ENCODE measurements at places on chromosomes 4 and X. TPM values are rescaled to one million over a fixed set of nuclear protein-coding genes. Genes with fewer than 3 reads are reported as not detected.

DNA sequence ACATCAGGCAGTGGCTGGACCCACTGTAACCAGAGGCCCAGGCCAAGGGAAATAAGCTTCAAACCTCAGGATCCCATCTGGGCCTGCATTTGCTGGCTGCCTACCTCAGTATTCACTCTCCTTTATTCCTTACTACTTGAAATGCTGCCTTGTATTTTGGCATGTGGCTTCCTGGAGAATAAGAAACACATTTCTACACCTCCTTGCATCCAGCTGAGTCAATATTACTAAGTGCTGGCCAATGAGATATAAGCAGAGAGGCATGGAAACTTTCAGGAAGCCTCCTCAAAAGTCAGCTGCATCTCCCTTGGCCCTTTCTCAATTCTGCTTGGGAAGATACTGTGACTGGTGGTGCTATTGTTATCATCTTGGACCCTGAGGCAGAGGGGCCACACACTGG, 59.8 kb upstream of the RELL1 start:
- no peak for DNase-seq
- no peaks in the 10 kb centered on the region for H3K27me3 ChIP-seq
- no peaks in the 10 kb centered on the region for H3K36me3 ChIP-seq
- no peaks in the 10 kb centered on the region for H3K4me1 ChIP-seq
- no peak overlapping the region for H3K4me3 ChIP-seq

- H3K27me3 ChIP-seq, result no peaks in the 10 kb centered on the region
- H3K27ac ChIP-seq, result no peak overlapping the region
- no peak for DNase-seq
- no peaks in the 10 kb centered on the region for H3K4me1 ChIP-seq
- no peak overlapping the region for H3K4me3 ChIP-seq
- peaks cover under 1% of the 10 kb centered on the region for H3K36me3 ChIP-seq
Measured at GRCh38 chr4:105277702-105278101, 131.0 kb downstream of the TET2 start.

DNA sequence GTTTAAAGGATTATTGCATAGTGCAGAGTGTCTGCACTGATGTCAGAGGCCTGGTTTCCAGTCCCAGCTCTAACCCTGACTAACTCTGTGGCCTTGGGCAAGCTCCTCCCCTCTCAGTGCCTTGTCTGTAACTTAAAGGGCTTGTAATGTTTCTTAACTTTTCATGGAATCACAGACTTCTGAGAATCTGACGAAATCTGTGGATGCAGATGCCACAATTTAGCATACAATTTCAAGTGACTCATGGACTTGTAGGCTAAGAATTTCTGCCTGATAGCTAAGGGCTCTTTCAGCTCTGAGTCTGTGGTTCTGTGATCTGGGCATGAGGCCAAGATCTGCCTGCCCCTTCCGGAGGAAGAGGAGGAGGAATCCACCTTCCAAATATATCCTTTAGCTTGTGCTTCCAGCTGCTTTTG, 236.9 kb downstream of the AR start:
- H3K4me1 ChIP-seq, result no peaks in the 10 kb centered on the region
- DNase-seq, result no peak
- H3K27me3 ChIP-seq, result no peaks in the 10 kb centered on the region
- no peaks in the 10 kb centered on the region for H3K36me3 ChIP-seq
- H3K4me3 ChIP-seq, result no peak overlapping the region

DNA sequence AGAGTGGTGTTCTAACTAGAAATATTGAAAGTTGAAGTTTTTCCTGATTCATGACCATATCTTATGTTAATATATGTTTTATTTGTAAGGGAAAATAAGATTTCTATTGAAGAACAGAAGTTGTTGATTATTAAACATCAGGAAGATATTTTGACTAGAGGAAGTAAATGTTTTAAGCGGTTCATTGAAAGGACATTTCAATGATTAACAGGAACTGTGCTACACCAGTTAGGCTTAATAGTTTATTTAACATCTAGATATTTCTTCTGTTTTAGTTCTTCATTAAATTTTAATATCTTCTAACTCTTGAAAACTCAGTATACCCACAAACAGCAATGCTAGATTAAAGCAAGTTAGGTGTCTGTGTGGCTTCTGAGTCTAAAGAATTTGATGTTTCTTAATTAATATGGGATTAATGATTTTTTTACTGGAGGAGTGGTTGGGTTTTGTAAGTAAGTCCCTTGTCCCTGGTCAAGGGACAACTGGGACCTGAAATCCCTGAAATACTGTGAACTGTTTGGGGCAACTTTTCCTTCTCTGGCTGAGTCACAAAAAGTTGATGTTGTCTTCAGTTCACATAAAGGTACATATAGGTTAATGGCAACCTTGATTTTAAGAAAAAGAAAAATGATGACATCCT, 42.9 kb upstream of the CYP4V2 start:
- no peak for DNase-seq
- no peak overlapping the region for H3K27ac ChIP-seq

- H3K4me1 ChIP-seq, result no peaks in the 10 kb centered on the region
- H3K36me3 ChIP-seq, result no peaks in the 10 kb centered on the region
- no peak overlapping the region for H3K27ac ChIP-seq
- H3K4me3 ChIP-seq, result no peak overlapping the region
- no peak for DNase-seq
- H3K27me3 ChIP-seq, result no peaks in the 10 kb centered on the region
Measured at GRCh38 chr4:110449947-110450346, 26.0 kb upstream of the ENPEP start.

PABPC4L gene
- total RNA-seq, result 0.98 TPM

DNA sequence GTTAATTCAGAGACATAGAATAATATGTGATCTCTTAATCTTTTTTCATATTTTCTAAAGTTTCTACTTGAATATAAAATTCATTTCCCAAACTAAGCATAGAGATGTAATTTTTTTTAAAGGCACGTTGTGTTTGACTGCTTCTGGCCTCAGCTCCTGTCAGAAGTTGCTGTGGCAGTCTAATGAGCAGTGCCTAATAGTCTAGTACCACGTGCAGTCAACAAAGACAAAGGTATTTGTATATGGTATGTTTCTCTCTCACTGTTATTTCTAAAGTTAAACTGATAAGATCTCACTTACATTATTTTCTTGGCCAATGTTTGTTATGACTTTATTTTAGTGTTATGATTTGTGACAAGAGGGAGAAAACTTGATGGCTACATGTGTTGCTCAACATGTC, 48.6 kb upstream of the MCUB start:
- no peak overlapping the region for H3K4me3 ChIP-seq
- no peak for DNase-seq
- H3K27ac ChIP-seq, result no peak overlapping the region
- H3K27me3 ChIP-seq, result no peaks in the 10 kb centered on the region
- H3K36me3 ChIP-seq, result no peaks in the 10 kb centered on the region
- no peaks in the 10 kb centered on the region for H3K4me1 ChIP-seq

TLR8 gene
- 0.66 TPM for total RNA-seq

DGKK gene
- not detected for total RNA-seq

- H3K4me3 ChIP-seq, result no peak overlapping the region
- DNase-seq, result no peak
- no peak overlapping the region for H3K27ac ChIP-seq
Measured at GRCh38 chr4:48642421-48643374, 137.4 kb downstream of the FRYL start.

DNA sequence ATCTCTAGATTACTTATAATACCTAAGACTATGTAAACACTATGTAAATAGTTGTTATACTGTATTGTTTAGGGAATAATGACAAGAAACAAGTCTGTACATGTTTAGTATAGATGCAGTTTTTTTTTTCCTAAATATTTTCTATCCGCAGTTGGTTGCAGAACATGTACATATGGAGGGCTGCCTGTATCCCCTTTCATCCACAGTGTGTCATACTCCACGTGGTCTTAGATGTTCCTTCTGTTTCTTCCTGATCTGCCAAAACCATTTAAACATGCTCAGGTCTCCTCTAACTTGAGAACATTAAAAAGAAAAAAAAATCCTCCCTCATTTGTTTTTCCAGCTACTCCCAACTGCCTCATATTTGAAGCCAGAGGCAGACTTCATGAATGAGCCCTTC, 14.0 kb downstream of the OCIAD1 start:
- H3K36me3 ChIP-seq, result no peaks in the 10 kb centered on the region
- no peak overlapping the region for H3K4me3 ChIP-seq
- no peaks in the 10 kb centered on the region for H3K4me1 ChIP-seq
- DNase-seq, result no peak

DNA sequence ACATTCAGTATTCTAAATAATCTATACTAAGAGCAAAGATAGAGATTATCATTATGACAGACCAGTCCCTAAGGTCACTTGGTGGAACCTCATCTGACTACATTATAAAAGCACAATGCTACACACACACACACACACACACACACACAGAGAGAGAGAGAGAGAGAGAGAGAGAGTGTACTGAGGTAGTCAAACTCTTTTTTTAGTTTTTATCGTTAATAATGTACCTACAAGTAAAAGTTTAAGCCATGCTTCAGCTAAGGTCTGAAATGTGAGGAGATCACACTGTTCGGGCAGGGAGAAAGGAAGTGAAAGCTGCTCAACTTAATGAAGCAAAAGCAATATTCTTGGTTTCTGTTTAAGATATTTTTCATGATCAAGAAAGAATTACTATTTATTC, 75.8 kb upstream of the CCDC160 start:
- no peak overlapping the region for H3K27ac ChIP-seq
- no peak for DNase-seq
- H3K27me3 ChIP-seq, result peaks cover 55% of the 10 kb centered on the region

MAGEA9B gene
- not detected for total RNA-seq

GRCh38 chr4:187558391-187558790, 437.2 kb upstream of the ZFP42 start:
- no peak for DNase-seq
- H3K36me3 ChIP-seq, result no peaks in the 10 kb centered on the region
- H3K27ac ChIP-seq, result no peak overlapping the region
- no peak overlapping the region for H3K4me3 ChIP-seq

DNA sequence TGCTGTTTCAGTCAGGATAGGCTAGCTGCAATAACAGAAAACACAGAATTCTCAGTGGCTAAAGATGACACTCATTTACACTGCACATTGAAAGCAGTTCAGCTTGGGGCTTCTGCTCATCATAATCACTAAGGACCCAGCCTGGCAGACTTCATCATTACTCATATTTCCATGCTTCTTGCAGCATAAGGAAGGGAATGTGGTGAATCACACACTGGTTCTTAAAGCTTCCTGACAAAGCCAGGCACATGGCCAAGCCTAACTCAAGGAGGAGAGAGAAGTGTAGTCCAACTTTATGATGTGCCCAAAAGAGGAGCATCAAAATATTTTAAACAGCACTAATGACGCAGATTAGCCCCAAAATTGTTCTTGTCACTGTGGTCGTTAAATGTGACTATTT, 186.5 kb downstream of the BANK1 start:
- no peaks in the 10 kb centered on the region for H3K4me1 ChIP-seq
- no peaks in the 10 kb centered on the region for H3K36me3 ChIP-seq
- no peak overlapping the region for H3K4me3 ChIP-seq
- H3K27me3 ChIP-seq, result no peaks in the 10 kb centered on the region

DNA sequence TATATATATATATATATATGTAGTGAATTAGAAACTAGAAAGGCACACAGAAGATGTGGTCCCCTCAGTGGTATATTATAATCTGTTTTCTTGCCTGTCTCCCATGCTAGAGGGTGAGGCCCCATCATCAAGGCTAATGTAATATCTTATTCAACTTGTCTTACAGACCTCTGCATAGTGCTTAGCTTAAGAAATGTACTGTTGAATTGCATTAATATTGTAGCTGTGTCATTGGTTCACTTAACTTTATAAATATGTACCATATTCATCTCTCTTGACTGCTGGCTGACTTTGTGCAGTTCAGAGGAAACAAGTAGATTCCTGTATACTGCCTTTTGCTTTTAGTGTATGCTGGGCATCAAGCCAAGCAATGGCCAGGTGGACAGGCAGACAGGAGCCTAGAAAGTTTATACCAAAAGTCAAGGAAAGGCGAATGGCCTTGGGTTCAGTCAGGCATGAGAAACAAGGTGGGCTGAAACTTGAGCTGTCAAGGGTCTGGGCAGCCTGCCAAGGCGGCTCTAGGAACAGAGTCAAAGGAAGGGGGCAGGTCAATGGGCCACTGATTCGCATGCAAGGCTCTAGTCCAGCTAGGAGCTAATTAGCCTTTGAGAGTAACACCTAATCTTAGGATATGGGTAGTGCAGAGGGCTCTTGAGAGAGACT, 78.8 kb upstream of the LEF1 start:
- no peak overlapping the region for H3K4me3 ChIP-seq
- no peaks in the 10 kb centered on the region for H3K4me1 ChIP-seq
- H3K27ac ChIP-seq, result no peak overlapping the region
- no peaks in the 10 kb centered on the region for H3K27me3 ChIP-seq

- no peak overlapping the region for H3K4me3 ChIP-seq
- DNase-seq, result no peak
- H3K27me3 ChIP-seq, result no peaks in the 10 kb centered on the region
- no peak overlapping the region for H3K27ac ChIP-seq
Measured at GRCh38 chrX:99371976-99372595, 1038.0 kb downstream of the PCDH19 start.

- H3K4me1 ChIP-seq, result no peaks in the 10 kb centered on the region
- H3K27ac ChIP-seq, result no peak overlapping the region
- no peak for DNase-seq
- H3K27me3 ChIP-seq, result no peaks in the 10 kb centered on the region
Measured at GRCh38 chr4:94036964-94037363, 170.7 kb upstream of the SMARCAD1 start.

MAP7D2 gene
- 2.2 TPM for total RNA-seq

GRCh38 chr4:176981074-176981473, 188.4 kb upstream of the VEGFC start:
- DNase-seq, result no peak
- H3K36me3 ChIP-seq, result no peaks in the 10 kb centered on the region
- no peak overlapping the region for H3K27ac ChIP-seq

GRCh38 chrX:102835504-102836146, 101.4 kb upstream of the RAB40AL start:
- DNase-seq, result no peak
- peaks cover 39% of the 10 kb centered on the region for H3K27me3 ChIP-seq
- no peak overlapping the region for H3K27ac ChIP-seq
- H3K36me3 ChIP-seq, result no peaks in the 10 kb centered on the region
- no peaks in the 10 kb centered on the region for H3K4me1 ChIP-seq

OTC gene
- total RNA-seq, result 1.4 TPM

GRCh38 chrX:258291-259040, 22.7 kb upstream of the PLCXD1 start:
- no peaks in the 10 kb centered on the region for H3K36me3 ChIP-seq
- H3K27me3 ChIP-seq, result peaks cover 16% of the 10 kb centered on the region
- H3K4me1 ChIP-seq, result no peaks in the 10 kb centered on the region

GRCh38 chr4:4994312-4995097, 24.8 kb downstream of the CYTL1 start:
- no peak for DNase-seq
- H3K36me3 ChIP-seq, result no peaks in the 10 kb centered on the region
- peaks cover 7% of the 10 kb centered on the region for H3K27me3 ChIP-seq
- no peaks in the 10 kb centered on the region for H3K4me1 ChIP-seq
- H3K4me3 ChIP-seq, result no peak overlapping the region
- H3K27ac ChIP-seq, result no peak overlapping the region

Measured in breast epithelium (tissue), 4 donors.